T-helper 2 cell (primary cell): ENCODE measurements at places on chromosomes 1 and 21.

GRCh38 chr1:203324105-203325025, 19.0 kb downstream of the BTG2 start:
- no peak for DNase-seq

GRCh38 chr1:113557187-113557586, 166.9 kb downstream of the MAGI3 start:
- DNase-seq: no peak

DNA sequence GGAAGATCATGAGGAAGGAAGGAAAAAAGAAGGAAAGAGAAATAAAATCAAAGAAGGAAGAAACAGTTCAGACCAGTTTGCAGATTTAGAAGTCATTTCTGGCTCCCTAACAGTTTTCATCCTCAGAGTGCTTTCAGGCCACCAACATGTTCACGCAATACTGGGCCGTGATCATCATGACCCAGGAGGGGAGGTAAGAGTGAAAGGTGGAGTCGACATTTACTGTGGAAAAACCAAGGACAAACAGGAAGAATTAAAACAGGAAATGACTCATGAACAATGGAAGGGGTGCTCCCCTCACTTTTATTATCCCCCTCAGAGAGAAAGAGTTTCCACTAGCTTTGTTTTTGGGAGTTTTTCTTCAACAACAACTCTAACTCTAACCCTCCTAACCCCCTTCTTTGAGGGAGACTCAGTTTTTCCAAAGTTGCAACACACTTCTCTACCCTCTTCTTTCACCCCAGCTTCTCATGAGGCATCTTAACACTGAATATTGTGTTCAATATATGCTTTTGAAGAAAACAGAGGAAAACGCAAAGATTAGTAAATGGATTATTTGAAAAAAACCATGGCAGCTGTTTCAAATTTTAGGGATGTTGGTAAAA, 60.4 kb downstream of the VANGL2 start:
- no peak for DNase-seq

DNA sequence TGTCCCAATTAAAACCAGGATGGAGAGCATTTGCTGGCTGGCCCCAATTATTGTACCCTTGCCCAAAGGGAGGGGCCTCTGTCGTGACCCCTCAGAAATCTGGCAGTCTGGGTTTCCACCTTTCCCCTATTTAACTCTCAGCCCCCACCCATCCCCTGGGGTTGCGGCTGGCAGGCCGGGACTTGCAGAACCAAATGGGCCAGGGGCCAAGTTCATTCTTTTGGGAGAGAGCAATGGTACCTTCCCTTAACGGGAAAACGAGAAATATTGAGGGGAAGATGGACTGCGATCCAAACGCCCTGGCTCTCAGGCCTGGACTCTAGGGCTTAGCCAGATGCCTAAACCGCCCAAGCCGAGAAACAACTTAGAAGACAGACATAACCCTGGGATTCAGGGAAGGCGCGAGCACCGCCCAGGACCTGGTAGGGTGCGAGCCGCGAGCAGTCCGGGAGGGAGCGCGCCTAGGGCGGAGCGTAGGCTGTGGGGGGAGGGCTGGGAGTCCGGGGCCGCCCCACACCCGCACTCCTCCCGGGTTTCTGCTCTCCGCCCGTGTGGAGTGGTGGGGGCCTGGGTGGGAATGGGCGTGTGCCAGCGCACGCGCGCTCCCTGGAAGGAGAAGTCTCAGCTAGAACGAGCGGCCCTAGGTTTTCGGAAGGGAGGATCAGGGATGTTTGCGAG, at the start of gene SLC27A3:
Gene SLC27A3, plus strand, starts transcription at position 628 of the 678 bp plus-strand sequence. CDS start 91 bp downstream, outside the sequence.
- no peak for DNase-seq

DNA sequence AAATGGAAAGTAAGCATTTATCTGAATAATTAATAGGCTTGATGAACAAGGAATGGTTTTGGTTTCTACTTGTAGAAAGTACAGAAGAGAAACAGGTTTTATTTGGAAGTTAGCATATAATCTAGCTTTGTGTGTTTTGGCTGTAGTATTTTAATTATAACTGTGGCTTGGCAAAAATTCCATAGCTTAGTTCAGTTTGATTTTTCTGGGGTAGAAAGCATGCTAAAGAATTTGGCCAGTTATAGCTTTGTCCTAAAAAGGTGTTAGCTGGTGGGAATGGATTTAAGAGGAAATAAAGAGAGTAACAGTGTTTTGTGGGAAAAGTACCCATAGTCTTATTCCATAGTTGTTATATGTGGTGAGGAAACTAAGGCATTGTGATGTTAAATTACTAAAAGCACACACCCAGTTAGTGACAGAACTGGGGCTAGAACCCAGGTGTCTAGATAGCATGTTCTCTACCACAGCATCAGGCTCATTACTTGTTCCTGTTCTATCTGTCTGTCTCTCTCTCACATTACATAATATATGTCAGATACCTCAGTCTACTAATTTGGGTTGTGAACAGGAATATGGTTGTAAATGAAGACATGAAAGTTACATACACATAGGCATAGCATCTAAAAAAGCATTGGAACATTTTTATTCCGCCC, 55.0 kb downstream of the MPZL1 start:
- DNase-seq: no peak

GRCh38 chr1:226529891-226530290, 18.7 kb upstream of the STUM start:
- DNase-seq: no peak

- no peak for DNase-seq
Observed at GRCh38 chr1:224116131-224116530, 2.2 kb downstream of the FBXO28 start.

- DNase-seq: peak; percentile 15
Observed at GRCh38 chr1:198641501-198641900, 2.7 kb downstream of the PTPRC start.
